ENCODE measurements at places on chromosomes 3 and 15.

DNA sequence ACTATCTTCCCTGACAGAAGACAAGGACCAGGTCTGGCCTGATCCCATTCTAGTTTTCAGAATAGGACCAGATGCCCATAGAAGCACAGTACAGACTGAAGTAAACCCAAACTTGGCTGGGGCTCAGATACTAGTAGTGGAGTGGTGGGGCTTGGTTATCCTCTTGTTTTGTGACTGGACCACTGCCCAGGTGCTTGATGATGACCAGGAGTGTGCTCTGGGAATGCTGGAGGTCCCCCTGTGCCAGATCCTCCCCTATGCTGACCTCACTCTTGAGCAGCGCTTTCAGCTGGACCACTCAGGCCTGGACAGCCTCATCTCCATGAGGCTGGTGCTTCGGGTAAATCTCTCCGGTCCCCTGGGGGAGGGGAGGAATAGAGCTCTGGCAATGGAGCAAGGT, 36.3 kb downstream of the ESYT3 start:
- no peak for DNase-seq

DNA sequence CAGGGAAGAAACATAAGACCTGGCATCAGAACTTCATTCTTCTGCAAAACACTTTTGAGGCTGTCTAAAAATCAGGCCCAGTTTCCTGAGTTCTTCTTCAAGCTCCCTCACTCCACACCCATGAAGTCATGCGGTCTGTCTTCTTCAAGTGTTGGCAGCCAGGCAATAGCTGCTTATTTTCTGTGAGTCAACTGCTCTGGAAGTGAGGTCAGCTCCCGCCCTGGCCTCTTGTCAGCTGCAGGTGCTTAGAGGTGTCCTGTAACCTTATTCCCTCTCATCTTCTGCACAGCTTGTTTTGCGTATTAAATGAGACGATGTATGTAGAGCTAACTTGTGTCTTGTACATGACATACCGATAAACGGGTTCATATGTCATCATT, 226.1 kb downstream of the ADAMTS17 start:
- DNase-seq: no peak

DNA sequence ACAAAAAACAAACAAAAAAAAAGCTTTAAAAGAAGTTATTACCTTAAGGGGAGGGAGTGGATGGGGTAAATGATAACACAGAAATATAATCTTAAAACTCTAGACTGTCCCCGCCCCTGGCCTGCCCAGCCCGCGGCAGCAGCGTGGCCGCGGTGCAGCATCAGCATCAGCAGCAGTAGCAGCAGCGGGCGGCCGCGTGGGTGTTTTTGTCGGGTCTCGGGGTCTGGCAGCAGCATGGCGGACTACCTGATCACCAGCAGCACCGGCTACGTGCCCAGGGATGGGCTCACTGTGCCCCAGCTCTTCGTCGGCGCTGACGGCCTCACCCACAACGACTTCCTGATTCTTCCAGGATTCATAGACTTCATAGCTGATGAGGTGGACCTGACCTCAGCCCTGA, 80.0 kb upstream of the ANKRD28 start:
- DNase-seq: no peak

- DNase-seq: no peak
These were observed 7.5 kb downstream of the SOX2 start for GRCh38 chr3:181718987-181719911.

DNA sequence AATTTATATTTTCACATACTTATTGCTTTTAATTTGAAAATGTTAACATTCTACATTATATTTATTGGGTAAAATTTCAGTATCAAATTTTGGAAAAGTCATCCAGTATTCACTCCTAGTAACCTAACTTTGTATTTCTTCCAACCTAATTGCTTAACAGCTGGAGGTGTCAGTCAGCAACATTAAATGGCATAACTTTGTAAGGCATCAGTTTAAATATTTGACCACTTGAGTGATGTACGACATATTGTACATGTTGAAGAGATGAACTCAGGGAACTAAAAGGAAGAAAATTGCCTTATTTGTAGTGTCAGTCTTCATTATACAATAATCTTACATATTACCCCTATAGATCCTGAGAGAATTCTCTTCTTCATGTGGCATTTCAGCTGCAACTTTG, 326.8 kb downstream of the NAALADL2 start:
- no peak for DNase-seq

DNA sequence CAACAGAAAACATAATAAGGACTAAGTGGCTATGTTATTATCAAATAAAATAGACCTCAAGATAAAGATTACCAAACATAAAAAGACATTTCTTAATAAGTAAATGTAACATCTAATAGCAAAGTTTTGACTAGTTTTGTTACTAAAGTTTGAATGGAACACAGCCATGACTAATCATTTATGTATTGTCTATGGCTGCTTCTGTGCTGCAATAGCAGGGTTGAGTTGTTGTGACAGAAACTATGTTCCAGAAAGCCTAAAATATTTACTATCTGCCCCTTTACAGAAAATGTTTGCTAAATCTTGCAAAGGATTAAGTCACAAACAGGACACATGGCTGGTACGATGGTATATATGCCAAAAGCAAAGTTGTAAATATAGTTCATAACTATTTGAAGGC, 37.9 kb upstream of the MYH15 start:
- DNase-seq: no peak

DNA sequence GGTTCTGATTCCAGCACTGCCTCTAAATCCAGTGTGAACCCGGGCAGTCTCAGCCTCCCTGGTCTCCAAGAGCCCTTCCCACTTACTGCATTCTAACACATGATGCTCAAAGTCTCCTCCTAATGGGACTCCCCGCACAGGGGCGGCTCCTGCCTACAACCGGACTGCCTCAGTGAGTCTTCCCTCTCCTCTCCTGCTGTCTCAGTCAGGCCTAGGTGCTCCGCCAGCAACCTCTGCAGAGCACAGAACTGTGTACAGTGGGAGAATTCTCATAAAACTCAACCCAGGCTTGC, 28.9 kb downstream of the TBC1D2B start:
- no peak for DNase-seq

- DNase-seq: no peak
These were observed 237.1 kb downstream of the RYR3 start for GRCh38 chr15:33547876-33548275.

DNA sequence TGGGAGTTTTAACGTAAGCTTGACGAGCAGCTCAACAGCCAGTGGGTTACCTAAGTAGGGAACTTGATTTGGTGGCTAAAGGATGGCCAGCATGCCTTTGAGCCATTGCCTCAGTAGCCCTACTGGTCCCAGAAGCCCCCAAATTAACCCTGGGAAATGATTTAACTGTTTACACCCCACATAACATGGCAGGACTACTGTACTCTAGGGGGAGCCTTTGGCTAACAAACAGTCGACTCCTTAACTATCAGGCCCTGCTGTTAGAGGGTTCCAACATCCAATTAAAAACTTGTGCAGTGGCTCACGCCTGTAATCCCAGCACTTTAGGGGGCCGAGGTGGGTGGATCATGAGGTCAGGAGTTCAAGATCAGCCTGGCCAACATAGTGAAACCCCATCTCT, 9.4 kb upstream of the SMCO1 start:
- no peak for DNase-seq

DNA sequence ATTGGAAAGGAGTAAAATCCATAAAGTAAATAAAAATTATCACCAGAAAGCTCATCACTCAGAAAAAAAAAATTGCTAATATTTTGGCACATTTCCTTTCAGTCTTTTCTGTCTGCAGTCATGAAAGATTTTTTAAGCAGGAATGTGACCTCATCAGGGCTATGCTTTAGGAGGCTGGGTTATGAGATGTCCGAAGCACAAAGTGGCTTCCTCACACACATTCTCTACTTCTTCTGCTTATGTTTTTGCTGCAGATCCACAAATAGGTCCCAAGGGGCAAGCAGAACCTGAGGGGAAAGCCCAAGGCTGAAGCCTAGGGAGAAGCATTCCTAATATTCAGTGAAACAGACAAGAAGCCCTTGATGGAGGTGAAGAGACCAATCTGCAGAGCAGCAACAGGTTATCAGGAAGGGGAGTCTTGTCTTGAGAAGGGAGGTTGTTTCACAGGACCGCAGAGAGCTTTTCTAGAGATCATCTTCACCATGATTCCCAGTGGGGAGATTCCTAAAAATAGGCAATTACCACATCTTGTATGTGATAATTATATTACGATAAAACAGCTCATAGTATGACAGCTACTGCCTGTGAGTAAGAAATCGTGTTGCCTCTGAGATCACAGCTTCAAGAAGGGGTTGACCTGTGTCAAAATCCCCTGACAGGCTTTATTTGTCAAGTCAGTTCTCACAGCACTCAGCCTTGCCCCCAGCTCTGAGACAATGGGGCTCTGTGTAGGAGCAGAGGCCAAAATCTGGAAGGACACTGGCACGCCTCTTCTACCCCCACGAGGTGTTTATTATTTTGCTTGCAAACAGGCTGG, 60.5 kb downstream of the IGF2BP2 start:
- DNase-seq: no peak

DNA sequence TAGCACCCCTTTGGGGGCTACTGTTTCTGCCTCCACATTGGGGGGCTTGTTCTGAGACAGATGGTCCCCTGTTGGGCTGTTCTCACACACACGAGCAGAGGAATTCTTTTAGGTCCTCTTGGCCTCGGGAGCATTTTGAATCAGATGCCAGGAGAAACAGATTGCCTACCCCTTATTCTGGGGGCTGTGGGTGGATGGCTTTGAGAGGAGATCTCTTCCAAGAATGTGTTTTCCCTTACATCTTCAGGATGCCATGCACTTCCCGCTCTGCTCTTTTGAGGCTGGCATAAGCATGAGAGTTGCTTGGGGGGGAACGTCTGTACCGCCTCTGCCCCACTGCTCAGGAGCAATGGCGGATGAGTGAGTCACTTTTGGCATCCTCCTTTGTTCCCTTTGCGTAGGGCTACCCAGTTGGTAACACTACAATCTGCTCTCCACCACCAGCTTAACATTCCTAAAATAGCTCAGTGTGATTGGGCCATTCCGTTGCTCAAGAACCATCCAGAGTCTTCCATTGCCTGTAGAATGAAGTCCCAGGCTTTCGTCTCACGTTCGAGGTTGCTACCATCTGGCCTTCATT, 154.4 kb downstream of the RPLP1 start:
- no peak for DNase-seq

DNA sequence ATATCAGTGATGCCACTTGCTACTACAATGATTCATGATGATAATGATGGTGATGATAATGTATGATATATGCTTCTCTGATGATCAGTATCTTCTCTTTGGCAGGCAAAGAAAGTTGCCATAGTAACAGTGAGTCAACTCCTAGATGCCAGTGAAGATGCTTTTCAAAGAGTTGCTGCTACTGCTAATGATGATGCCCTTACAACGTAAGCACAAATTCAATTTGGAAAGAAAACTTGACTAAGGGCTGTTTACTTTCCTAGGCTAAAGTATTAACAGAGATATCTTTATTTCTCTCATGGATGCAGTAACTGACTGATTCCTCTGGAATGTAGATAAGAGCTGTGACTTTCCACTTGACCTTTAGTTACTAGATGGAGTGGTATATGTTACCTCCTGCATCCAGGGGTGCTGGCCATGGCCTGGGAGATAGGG, 27.8 kb downstream of the ADGRG7 start:
- DNase-seq: no peak

GRCh38 chr15:91813924-91814323, 39.6 kb upstream of the SLCO3A1 start:
- no peak for DNase-seq

DNA sequence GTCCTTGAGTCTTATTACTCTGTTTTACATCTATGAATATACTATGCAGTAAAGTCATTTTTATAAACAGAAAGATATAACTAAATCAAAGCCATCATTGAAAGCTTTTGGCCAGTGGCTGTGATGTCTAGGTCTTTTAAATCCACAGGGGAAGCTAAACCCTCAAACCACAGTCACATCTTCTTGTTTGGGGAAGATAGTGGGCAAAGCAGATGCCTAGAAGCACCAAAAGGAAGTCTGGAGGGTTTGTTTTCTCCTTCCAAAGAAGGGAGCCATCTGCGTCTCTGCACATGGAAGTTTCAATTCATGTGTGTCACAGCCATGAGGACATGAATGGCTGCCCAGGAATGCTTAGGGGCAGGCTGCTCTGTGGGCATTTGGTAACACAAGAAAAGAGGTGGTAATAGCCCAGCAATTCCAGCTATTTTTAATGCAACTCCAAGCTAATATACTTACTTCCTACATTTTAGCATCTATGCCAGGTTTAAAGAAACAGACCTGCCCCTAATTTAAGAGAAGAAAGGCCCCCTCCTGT, 322.2 kb downstream of the SLC9A9 start:
- no peak for DNase-seq

DNA sequence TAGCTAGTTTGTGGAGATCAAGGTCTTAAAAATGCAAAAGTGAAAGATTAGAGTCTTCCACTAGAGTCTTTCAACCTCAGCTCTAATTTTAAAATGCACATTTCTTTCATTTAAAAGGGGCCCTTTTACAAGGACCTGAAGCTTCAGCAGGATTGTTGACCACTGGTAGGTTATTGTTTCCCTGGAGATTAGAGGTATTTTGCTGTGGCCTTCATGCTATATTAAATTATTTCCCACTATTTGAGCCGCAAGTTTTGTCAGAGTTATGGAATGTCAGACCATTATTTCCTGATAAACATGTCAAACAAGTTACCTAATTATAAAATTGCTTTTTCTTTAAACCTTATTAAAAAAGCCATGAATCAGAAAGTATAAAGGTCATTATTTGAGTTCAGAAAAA, 103.1 kb upstream of the CCNL1 start:
- no peak for DNase-seq

DNA sequence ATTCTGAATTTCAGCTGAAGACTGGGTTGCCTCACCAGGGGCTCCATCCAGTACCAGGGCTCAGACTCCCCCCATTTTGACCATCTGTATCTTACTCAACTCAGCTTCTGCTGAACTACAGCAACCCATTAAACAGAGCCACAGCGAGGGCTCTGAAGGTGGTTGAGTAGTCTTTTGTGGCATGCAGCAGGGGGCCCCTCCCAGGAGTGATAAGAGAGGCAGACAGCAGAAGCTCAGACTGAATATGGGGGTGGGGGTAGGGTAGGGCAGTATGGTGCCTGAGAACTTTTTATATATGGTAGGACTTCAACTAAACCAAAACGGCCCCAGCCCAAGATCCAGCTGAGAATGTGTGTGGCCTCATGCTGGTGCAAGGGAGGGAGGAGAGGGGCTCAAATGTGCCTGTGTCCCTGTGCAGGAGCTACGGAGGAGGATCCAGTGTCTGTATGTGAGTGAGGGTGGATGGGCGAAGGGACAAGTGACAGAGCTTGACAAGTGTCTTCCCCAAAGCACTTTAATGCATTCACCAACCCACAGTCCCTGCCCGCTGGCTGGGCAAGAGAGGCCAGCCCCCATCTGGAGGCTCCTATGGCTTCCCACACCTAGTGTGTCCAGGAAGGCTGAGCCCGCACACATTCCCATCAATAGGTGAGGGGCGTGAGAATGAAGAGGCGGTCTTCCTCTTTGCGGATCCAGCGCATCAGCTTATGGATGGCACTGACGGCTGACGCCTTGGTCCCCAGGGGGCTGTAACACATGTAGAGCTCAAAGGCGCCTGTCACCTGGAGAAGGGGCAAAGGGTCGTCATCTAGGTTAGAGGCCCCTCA, 4.9 kb upstream of the MST1R start:
- DNase-seq: no peak

- no peak for DNase-seq
These were observed 15.3 kb downstream of the NPTN start for GRCh38 chr15:73617913-73618312.

Measured in stimulated activated CD8-positive, alpha-beta memory T cell treated with anti-CD3 and anti-CD28 coated beads, Interleukin-12 subunit alpha, Interleukin-12 subunit beta, amount 100 ng/mL, for 4 hours (primary cell).